Activated T-helper 1 cell treated with anti-CD3 and anti-CD28 coated beads, Interleukin-12 subunit alpha, Interleukin-12 subunit beta, Interleukin-2, Interleukin-4 antibody, amounts not matched to agents 30 ng/mL and 10 ng/mL and 1 ng/mL, durations not matched to agents 14 hours and 24 hours and 36 hours (primary cell): ENCODE measurements at places on chromosomes 7 and 10.

- no peak overlapping the region for H3K4me3 ChIP-seq
- peaks cover 19% of the 10 kb centered on the region for H3K4me1 ChIP-seq
- no peak for DNase-seq
- H3K27ac ChIP-seq: no peak overlapping the region
These were observed 14.8 kb upstream of the ZNF485 start for GRCh38 chr10:43591303-43591904.

GRCh38 chr10:93775356-93775755 is 17.6 kb downstream of the LGI1 start:
- peaks cover 22% of the 10 kb centered on the region for H3K27me3 ChIP-seq
- H3K27ac ChIP-seq: no peak overlapping the region
- H3K36me3 ChIP-seq: no peaks in the 10 kb centered on the region
- H3K4me1 ChIP-seq: no peaks in the 10 kb centered on the region

DNA sequence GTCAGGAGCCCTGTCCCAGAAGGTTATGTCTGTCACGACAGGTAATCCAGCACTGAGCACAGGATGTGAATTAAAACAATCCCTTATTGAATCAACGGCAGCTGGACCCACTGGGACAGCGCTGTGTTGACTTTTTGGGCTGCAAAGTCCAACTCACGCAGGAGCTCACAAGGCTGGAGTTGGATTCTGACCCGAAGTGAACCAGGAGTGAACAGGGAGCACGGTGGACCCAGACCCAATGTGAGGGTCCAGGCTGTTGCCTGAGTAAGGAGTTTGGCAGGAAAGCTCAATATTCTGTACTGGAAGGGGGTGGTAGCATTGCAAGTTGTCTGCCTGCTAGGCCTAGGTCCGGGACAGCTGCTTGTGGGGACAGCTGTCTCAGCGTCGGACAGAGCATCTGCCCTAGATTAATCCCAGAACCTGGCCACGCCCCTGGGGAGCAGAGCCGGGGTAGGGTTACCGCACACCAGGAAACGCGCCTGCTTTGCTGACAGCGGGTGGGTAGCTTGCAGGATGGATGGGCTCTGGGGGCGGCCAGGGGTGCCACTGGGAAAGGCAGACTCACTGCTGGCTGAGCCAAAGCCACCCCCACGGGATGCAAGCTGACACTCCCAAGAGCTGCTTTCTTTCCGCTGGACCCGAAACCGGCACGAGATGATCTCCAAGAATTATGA is 24.0 kb downstream of the COL26A1 start:
- peaks cover 17% of the 10 kb centered on the region for H3K27me3 ChIP-seq
- H3K27ac ChIP-seq: no peak overlapping the region
- no peak overlapping the region for H3K4me3 ChIP-seq
- H3K36me3 ChIP-seq: no peaks in the 10 kb centered on the region
- no peak for DNase-seq
- H3K4me1 ChIP-seq: peaks cover 8% of the 10 kb centered on the region

- no peaks in the 10 kb centered on the region for H3K4me1 ChIP-seq
- H3K36me3 ChIP-seq: no peaks in the 10 kb centered on the region
- no peak overlapping the region for H3K4me3 ChIP-seq
- H3K27me3 ChIP-seq: no peaks in the 10 kb centered on the region
- no peak for DNase-seq
These were observed 31.8 kb downstream of the CHST3 start for GRCh38 chr10:71995887-71996575.

DNA sequence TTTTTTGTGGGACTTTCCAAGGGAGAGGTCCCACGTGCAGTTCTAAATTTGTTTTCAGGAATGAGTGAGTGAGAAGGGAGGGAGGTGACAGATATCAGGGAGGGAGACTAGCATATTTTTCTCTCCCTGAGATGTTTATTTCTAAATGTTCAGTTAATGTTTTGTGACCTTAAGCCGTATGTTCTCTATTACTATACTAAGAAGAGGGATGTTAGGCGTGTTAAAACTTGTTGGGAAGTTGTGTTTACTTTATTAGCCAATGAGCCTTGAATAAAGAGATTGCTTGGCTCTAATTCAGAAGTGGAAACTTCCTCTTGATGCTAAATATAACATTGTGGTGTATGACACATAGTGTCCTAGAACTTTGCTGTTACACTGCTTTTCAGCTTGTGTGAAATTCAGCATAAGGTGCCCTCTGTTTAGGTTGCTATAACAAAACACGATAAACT is 37.3 kb downstream of the DNAH11 start:
- H3K4me3 ChIP-seq: no peak overlapping the region
- no peaks in the 10 kb centered on the region for H3K27me3 ChIP-seq
- peak overlapping the region; percentile 4 for H3K27ac ChIP-seq

DNA sequence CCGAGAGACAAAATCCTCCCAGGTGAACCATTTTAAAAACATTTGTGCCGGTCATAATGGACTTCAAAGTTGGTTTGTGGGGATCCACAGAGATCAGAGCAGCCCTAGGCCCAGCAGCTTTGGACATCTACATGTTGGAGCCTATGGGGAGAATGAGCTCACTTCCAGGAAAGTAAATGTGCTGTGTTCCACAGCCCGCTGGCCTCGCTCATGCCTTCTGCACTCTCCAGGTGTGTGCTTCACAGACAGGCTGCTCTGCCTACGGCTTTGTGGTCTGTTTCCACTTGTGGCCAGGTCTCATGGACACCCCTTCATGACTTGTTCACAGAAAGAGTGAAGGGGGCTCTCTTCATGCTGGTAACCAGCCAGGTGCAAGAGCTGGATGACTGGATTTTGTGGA is 141.6 kb downstream of the ADARB2 start:
- H3K36me3 ChIP-seq: no peaks in the 10 kb centered on the region
- H3K4me3 ChIP-seq: no peak overlapping the region
- DNase-seq: no peak
- H3K27ac ChIP-seq: no peak overlapping the region
- H3K27me3 ChIP-seq: peaks cover 2% of the 10 kb centered on the region

DNA sequence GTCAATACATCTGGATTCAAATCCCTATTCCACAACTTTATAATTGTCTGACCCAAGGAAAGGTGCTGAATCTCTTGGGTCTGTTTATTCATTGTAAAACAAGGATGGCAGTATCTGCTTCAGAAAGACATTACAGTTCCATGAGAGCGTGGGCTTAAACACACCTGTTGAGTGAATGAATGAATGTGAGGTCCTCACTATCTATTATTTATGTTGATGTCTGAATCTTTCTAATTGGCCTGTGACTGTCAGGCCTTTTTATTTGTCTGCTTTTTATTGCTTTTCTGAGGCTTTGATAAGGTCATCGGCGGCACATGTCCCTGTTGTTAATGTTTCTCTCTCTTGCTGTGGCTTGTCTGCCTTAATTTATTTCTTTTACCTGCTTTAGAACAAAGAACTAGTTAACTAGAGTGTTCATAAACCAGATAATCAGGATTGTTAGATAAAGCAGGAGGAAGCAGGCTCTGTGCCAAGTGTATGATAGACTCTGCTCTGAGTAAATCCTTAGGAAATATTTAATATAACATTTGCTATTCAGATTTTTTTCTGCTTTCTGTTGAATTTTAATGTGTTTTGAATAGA is 42.3 kb upstream of the CYCS start:
- H3K27me3 ChIP-seq: peaks cover under 1% of the 10 kb centered on the region
- no peak overlapping the region for H3K27ac ChIP-seq
- DNase-seq: no peak
- no peaks in the 10 kb centered on the region for H3K36me3 ChIP-seq
